Activated T-cell treated with anti-CD3 and anti-CD28 coated beads, Interleukin-2, amount 50 U/mL, for 72 hours (primary cell): ENCODE measurements at places on chromosomes 2 and 18. TPM values are rescaled to one million over a fixed set of nuclear protein-coding genes. Genes with fewer than 3 reads are reported as not detected.

The PCARE gene
- total RNA-seq: not detected

The SPRED2 gene
- total RNA-seq: 3.1 TPM

The UGT1A4 gene
- total RNA-seq: not detected

The IDH1 gene
- total RNA-seq: 21.4 TPM

The CFAP65 gene
- total RNA-seq: not detected

The ATP6V1C2 gene
- total RNA-seq: 0.21 TPM

The SERPINB12 gene
- total RNA-seq: not detected
